ENCODE measurements at places on chromosomes 7 and 10. TPM values are rescaled to one million over a fixed set of nuclear protein-coding genes. Genes with fewer than 3 reads are reported as not detected.

GPR15LG gene
- polyA plus RNA-seq: not detected

GRCh38 chr10:71705582-71705981 is 14.0 kb downstream of the C10orf105 start:
- DNase-seq: peak; percentile 20

NOS3 gene
- polyA plus RNA-seq: 2.1 TPM

DNA sequence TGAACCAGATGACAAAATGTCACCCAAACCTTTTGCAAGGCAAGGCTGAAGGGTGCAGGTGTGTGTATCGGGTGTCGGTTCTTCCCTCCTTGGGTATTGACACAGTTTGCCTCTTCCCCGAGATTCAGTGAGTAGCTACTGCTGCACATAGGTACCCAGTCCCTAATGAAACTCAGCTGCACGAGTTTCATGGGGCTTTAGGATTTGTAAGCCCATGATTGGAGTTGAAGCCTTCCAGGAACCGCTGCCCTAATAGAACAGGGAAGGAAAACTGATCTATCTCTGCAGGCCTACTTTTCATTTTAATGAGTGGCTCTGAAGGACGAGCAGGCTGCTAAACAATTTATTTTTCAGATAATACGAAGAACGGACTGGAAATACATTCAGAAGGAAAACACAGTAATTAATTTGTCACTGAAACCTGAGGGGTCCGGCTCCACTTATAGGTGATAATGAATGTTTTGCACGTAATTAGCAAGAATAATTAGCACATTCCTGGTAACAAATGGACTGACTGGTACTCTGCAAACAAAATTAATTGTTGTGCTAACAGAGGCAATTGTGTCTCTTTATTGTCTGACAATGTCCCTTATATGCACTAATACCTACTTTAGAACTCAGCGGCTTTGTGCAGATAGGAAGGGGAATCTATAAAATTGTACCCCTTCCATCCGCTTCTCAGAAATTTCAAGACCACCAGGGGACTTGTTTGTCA is 49.6 kb upstream of the FZD8 start:
- no peak for DNase-seq

ASZ1 gene
- polyA plus RNA-seq: not detected

DNA sequence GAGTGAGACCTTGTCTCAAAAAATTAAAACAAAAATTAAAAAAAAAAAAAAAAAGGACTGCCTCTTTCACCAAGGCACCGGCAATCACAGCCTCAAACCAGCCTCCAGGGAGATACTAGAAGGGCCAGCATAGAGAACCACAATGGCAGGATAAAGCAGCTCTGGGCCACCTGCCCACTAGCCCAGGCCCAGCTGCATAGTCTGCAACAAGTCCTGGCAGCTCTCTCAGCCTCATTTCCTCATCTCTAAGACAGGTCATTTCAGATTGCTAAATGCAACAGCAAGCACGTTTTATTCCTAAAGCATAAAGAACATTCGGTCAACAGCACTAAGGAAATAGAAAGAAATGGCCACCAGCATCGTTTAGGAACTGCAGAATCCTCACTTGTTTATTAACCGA is 28.8 kb downstream of the XPNPEP1 start:
- peak; percentile 77 for DNase-seq

DNA sequence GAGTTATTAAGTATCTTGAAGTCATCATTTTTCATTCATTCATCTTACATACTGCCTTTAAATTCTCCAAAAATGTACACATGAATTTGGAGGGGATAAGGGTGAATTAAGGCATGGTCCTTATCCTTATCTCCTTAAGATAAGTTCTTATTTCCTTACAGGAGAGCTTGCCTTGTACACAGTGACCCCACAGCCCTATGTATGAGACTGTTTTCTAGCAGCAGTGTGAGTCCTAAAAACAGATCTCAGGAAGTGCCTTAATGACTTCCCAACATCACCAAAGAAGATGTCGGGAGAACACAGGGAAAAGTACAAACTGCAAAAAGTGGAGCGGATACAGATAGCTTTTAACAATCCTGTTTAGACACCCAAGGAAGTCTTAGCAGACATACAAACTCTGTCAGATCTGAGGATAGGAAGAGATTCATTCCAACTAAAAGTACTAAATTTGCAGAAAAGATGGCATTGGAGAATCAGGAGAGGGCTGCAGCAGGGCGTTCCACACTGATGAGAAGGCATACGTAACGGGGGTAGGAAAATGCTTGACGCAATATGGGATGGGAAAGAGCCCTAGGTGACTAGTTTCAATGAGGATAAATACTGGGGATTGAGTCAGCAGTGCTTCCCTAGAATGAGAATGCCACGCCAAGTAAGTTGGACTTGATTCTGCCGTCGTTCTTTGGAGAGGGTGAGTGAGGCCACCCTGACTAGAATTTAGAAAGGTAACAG is 570.2 kb downstream of the PARD3 start:
- no peak for DNase-seq

- DNase-seq: no peak
Measured at GRCh38 chr10:86960003-86960862, 1.8 kb downstream of the SNCG start.

CTTNBP2 gene
- polyA plus RNA-seq: not detected

FXYD4 gene
- not detected for polyA plus RNA-seq

GRCh38 chr10:99769706-99770105 is 12.7 kb upstream of the ABCC2 start:
- DNase-seq: no peak

HTR5A gene
- not detected for polyA plus RNA-seq

- DNase-seq: no peak
Measured at GRCh38 chr10:78286186-78286585, 252.5 kb downstream of the RPS24 start.

GRCh38 chr7:112886208-112886607 is 96.0 kb upstream of the TMEM168 start:
- DNase-seq: no peak

FOXI2 gene
- not detected for polyA plus RNA-seq

LLCFC1 gene
- not detected for polyA plus RNA-seq

DNA sequence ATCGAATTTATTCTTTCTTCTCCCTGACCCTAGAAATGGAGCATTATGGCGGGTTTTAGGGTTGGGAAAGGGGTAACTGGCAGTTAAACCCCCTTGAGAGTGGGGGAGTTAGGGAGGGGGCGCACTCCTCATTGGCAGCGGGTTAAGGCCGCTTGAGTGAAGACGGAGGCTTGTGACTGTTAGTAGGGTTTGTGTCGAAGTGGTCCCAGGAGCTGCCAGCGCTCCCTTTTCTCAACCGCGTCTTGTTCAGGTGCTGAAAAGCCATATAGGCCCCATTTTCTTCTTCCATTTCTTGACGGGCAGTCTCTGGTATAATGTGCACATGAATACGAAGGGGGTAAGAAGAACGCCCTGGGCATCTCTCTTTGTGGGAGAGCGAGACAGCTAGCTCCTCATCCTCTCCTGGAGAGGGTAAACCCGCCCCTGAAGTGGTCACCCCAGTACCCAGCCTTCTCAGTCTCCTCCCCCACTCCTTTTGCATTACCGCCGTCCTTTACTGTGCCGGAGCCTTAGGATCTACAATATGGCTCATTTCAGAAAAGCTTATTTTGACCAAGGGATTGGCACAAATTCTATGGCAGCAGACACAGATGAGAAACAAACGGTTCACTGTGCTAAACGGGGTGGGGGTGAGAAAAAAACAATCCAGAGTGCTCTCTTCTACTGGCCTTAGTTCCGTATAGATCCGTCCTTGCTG is 836 bp downstream of the KMT2E start:
- peak; percentile 44 for DNase-seq

- DNase-seq: no peak
Measured at GRCh38 chr10:67119651-67120050, 193.8 kb downstream of the LRRTM3 start.

C10orf62 gene
- polyA plus RNA-seq: not detected

GRCh38 chr7:20713792-20714191 is 72.9 kb downstream of the SP8 start:
- no peak for DNase-seq

DNA sequence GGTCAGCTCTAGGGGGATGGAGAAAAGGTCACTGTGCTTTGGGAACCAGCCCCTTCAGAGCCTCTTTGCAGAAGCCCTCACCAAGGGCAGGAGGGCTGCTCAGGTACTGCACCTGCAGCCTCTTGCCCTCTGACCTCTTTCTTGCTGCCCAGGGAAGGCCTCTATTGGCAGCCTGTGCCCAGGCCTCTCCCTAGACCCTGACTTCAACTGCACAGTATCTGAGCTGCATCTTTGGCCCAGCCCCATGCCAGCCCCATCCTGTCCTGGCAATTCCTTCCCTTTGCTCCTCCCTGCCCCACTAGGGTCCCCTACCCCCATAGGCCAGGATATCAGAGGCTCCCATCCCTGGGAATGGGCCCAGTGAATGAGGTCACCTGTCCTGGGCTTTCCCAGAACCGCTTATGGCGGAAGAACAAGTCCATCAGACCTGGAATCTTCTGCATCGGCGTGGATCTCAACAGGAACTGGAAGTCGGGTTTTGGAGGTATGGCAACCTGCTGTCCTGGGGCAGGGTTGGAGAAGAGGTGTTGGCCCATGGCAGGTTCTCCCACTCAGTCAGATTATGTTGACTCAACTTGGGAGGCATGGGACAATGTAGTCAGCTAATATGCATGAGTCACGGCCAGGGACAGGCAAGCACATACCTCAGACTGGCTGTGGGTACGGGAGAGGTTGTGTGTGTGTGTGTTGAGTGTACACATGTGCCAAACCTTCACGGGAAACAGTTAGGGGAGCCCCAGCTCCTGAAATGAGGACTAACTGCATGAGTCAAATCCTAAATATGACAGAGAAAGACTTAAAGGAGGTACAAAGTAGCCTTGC is 17.1 kb upstream of the CPA1 start:
- DNase-seq: peak; percentile 98
